ENCODE measurements at places on chromosomes 2 and 18.

DNA sequence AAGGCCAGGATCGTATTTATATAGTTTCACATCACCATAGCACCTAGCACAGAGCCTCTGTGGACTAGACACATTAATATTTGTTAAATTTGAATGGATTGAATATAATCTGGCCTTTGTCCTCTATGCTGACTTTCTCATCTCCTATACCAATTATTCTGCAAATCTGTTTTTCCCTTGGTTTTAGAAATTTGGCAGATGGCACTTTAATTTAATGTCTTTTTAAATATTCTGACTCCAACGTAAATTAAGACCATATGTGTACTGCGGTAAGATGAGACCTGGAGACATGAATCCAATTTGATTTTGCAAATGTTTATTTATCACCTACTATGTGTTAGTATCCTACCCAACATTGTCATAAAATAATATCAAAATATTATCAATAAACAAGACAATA, 1281.9 kb upstream of the PIK3C3 start:
- DNase-seq: no peak

DNA sequence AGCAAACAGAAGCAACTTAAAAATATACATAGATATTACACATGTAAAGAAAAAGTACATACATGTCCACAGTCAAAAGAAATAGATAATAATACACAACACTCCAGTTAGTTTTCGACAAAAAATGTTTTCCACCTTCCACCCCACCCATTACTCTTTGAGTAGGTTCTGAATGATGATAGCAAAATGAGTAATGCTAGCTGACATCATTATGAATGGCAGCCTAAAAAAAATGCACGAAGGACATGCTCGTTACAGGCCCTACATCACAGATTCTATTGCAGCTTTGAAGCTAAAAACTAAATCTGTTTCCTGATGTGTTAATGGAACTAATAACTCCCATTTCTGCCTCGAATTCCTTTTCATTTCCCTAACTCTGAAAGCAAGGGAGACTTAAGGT, 578.7 kb upstream of the NETO1 start:
- no peak for DNase-seq

DNA sequence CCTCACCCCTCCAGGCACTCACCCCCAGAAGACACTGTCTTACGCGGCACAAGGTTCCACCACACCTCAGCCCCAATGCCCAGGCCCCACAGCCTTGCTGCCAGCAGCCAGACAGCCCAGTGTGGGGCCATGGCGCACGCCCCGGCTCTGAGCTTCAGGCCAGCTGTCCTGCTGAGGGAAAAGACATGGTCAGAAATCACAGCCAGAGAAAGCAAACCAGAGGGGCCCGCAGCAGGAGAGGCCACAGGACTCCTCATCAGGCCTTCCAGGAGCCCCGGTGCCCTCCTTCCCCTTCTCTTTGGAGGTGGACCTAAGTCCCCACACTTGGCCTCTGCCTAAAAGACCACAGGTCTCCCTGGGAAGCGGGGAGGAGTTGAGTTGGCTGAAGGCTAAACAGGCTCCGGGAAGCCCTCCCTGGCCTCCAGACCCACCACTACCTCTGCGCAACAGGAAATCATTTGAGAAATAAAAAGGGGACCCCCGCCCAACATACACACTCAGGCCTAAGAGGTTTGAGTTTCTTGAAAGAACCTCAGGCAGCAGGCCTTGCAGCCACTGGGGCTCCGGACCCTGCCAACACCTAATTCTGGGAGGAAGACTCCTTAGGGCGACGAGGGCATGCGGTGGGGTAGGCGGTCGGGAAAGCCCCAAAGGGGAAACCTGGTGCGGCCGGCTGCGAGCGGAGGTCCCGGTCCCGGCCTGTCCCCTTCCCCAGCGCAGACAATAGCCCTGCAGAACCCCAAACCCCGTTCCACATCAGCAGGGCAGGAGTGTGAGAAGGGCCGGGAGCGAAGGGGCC, 1.9 kb downstream of the SEMA4C start:
- DNase-seq: peak; percentile 44

DNA sequence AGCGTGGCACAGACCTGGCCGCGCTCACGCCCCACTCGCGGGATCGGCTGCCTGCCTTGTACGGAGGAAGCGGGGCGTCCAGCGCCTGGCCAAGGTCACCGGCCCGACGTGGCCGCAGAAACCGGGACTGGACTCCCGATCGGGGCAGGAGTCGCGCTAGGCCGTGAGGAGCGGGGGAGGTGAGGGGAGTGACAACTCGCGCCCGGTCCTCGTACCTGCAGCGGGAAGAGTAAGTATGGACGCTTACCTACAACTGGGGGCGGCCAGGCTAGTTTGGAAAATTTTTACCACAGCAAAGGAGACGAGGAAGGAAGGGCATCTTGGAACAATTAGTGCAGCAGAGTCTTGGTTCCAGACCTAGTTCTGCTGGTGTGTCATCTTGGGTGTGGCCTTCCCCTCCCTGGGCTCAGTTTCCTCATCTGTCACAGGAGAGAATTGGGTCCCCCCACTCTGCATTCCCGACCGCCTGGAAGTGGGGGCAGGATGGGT, 693 bp downstream of the UBE2F start:
- DNase-seq: no peak

- no peak for DNase-seq
Measured at GRCh38 chr2:88170472-88170892, 336 bp downstream of the THNSL2 start.

- no peak for DNase-seq
Measured at GRCh38 chr2:179842498-179843153, 18.8 kb downstream of the ZNF385B start.

- DNase-seq: no peak
Measured at GRCh38 chr2:191333911-191334357, 88.7 kb downstream of the MYO1B start.

DNA sequence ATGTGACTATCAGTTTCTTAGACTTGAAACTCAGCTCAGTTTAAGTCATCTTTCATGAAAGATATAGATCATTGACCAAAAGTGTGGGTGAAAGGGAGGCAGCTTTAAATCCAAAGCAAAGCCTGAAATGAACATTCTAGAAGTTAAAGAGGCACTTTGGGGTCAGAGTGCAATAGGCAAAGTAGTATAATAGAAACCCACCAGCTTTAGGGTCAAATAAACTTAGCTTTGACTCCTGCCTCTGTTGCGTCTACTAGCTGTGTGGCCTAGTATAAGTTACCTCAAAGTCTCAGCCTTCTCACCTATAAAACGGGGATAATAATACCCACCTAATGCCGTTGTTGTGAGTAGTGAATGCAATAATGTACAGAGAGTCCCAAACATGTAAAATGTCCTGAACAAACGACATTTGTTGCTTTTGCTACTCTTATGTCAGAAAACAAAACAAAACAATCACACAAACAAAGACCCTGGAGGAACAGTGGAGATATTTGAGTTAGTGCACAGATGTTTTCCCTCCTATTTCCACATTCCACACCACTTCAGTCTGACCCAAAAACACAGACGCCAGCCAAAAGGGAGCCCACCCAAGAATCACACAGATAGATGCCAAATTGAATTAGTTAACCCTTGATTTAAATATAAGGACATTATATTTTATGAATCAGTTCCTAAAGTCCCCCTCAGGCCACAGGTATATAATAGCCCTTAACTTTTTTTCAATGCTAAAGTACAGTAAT, 657.0 kb downstream of the ARHGAP15 start:
- DNase-seq: no peak

GRCh38 chr2:20191714-20192569, 33.0 kb downstream of the SDC1 start:
- no peak for DNase-seq

- DNase-seq: no peak
Measured at GRCh38 chr2:177881921-177882320, 190.7 kb downstream of the PDE11A start.

DNA sequence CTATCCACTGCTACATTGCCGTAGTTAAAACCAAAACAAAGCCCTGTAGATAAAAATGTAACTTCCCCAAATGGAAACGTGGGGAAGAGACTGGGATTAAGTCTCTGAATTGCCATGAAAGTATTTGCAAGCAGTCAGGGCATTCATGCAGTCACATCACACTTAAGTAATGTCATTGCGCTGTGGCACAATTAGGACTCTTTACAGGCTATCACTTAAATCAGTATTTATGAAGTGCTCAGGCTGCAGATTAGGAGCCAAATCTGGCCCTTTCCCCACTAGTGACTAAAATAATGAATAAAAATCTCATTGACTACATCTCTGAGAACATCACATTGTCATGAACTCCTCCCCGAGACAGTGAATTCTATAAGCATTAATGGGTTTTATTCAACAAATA, 300.9 kb downstream of the ICOS start:
- DNase-seq: no peak

- no peak for DNase-seq
Measured at GRCh38 chr2:197937814-197938213, 133.4 kb downstream of the PLCL1 start.

DNA sequence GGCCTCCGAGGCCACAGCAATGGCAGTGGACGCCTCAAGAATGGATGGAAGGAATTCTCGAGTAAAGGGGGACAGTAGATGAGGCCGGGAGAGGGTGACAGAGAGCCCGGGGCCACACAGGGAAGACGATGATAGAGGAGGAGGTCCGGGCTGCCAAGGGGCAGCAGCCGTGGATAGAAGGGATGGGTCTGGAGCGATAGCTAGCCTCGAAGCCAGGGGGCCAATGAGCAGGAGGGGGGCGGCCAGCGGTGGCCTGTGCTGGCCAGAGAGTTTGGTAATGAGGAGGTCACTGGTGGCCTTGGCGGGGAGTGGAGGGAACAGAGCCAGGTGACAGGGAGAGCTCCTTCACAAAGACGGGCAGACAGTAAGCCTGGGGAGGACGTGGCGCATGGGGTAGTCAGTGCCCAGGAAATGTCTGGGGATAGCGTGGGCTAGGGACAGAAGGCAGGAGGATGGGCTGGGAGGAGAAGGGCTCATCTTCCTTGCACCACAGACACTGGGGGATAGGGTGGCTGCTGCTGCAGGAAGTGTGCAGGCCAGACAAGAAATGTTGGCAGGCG, 87.8 kb upstream of the ASB18 start:
- no peak for DNase-seq

DNA sequence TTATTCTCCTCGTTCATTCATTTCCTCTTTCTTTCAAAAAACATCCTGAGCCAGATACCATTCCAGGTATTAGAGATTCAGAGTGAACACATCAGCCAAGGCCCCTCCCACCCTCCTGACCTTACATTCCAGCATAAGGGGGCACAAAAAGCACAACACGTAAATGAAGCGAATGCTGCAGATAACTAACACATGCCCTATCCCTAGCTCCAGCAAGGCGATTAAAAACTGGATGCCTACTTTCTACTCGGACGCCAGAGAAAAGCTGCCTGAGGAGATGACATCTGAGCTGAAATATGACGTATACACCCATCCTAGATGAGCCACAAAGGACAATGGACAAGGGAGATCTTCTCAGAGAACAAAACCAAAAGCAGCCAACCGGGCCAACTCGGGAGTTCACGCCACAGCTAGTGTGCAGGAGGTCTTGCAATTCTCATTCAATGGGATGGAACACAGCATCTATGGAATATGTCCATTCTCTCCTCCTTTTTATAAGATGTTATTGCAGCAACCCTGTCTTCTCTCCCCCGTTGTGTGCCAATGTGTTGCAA, 33.5 kb downstream of the FEZ2 start:
- DNase-seq: no peak

GRCh38 chr18:33107511-33107910, 333.0 kb downstream of the CCDC178 start:
- no peak for DNase-seq

- no peak for DNase-seq
Measured at GRCh38 chr2:70474256-70474848, 79.3 kb downstream of the TGFA start.

DNA sequence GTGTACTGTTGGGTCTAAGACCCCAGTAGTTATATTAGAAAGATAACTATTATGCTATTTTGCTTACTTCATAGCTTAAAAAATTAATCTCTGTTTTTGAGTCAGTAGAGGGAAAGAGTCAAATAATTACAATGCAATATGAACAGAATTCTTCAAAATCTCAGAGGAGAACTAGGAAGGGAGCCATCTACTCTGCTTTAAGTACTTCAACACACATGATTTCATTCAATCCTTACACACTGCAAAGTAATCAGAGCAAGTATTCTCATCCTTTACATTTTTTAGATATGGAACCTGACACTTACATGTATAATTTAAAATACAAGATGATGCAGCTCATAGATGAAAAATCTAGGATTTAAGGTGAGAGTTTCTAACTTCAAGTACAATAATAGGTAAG, 27.7 kb downstream of the COL5A2 start:
- DNase-seq: no peak

DNA sequence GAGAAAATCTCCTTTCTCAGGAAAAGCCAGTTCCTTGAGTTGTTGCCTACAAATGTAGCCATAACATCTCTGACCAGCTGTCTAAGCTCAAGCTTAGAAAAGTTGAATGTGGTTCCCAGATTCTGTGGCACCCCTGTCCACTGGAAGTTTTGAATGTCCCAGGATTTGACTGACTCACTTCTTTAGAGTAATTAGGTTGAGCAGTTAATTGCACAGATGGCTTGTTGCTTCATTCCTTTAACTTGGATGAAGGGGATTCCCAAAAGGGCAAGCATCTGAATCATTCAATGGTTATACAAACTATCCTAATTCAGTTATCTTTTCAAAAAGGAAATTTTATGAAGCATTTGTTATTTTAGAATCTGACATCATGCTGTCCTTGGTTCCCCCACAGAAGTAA, 374.7 kb downstream of the LNPK start:
- DNase-seq: no peak

- DNase-seq: no peak
Measured at GRCh38 chr18:34729264-34729663, 19.2 kb downstream of the DTNA start.

GRCh38 chr18:71405169-71405809, 1116.4 kb downstream of the SOCS6 start:
- no peak for DNase-seq

- DNase-seq: no peak
Measured at GRCh38 chr2:105731511-105731910, 13.2 kb upstream of the NCK2 start.

DNA sequence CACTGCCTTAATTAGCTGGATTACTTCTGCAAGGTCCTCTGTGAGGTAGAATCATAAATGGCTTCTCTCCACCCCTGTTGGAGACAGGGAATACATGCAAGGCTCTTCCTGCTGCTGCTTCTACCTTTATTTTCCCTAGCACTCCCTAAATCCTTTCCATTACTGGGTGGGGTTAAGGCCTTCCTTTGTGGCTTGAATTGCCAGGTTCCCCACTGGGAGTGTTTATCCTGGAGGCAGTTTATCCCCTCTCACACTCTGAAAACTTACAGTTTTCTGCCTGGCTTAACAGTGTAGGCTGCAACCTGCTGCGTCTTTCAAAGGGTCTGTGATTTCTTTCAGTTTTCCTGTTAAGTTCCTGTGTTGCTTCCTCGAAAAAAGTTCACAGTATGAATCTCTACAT, 1062.3 kb upstream of the CRIM1 start:
- DNase-seq: no peak

- DNase-seq: no peak
Measured at GRCh38 chr2:50777954-50778353, 254.0 kb downstream of the NRXN1 start.

Data from stimulated activated naive CD4-positive, alpha-beta T cell treated with Interleukin-2 at 50 U/mL for 16 hours (primary cell).